ENCODE measurements at places on chromosomes 16 and 17.

- DNase-seq: no peak
These were observed 60.7 kb upstream of the GRIN2A start for GRCh38 chr16:10242916-10243315.

- no peak for DNase-seq
These were observed 620 bp downstream of the SAMD14 start for GRCh38 chr17:50129353-50129727.

DNA sequence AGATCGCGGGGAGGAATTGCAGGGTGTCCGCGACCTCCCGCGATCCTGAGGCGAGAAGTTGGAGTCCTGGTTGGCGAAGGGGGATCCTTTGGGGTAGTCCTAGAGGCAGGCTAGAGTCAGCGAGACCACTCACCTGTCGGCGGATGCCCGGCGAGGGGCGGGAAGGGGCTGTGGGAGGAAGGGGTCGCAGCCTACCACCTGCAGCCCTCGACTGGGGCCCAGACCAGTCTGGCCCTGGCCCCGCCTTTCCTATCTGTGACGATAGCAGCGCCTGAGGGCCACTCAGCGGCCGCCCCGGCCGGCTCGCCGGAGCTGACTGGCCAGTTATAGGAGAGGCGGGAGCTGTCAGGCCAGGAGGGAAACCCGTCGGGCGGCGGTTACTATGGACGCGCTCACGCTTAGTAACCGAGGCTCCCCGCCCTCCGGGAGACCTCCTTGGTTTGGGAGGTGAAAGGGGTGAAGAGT lies at the start of gene TEKT3:
Gene TEKT3 (minus strand): TSS at position 213 of the 465 bp plus-strand sequence. CDS start 10,012 bp downstream, outside the sequence.
- DNase-seq: no peak

- DNase-seq: no peak
These were observed 57.4 kb upstream of the MRTFB start for GRCh38 chr16:14013571-14014283.

DNA sequence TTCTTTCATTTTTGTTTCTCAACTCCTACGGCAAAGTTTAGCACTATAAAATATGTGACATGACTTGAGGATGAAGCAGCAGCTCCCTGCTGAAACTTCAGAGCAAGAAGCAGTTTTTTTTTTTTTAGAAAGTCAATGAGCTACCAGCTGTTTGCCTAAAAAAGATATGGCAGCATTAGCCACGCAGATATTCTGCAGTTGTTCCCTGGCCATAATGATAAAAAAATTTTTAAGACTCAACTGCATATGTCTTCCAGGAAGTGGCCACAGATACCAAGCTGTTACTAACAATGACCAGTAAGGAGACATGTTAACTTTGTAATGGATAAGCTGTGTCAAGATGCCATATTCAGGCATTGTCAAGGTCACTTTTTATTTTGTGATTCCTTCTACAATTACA lies 319.6 kb upstream of the CDH11 start:
- DNase-seq: no peak

- no peak for DNase-seq
These were observed 219.9 kb upstream of the NLRP1 start for GRCh38 chr17:5804251-5804650.

DNA sequence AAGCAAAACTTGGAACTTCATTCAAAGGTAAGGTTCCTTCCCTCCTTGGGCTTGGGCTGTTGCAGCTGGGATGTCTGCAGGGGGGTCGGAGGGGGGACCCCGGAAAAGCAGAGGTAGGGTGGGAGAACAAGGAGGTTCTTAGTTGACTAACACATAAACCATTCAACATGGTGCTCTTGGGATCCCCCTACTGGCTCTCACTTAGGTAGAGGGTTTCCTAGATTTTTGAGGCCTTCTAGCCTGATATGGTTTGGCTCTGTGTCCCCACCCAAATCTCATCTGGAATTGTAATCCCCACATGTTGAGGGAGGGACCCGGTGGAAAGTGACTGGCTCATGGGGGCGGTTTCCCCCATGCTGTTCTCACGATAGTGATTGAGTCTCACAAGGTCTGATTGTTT lies 93.9 kb downstream of the RGS9 start:
- DNase-seq: no peak

GRCh38 chr16:66146798-66147197 lies 219.7 kb upstream of the CDH5 start:
- DNase-seq: no peak

- no peak for DNase-seq
These were observed 20.5 kb downstream of the CDC42EP4 start for GRCh38 chr17:73291260-73291801.

DNA sequence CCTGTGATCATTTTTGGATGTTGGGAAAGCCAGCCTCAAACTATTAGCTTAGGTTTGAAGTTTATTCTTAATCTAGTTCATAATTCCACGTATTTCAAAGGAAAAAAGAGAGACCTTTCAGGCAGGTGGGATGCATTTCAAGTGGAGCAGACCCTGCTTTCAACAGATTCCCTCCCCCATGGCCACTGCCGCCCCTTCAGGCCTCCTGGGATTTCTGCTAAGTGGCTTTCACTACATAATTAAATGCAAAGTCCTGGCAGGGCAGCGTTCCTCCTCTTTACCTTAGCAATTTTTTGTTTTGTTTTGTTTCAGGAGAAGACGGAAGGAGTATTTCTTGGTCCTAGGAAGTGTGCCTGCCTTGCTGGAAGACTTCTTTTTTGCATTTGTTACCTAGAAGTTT lies 36.6 kb downstream of the MAF start:
- DNase-seq: no peak

DNA sequence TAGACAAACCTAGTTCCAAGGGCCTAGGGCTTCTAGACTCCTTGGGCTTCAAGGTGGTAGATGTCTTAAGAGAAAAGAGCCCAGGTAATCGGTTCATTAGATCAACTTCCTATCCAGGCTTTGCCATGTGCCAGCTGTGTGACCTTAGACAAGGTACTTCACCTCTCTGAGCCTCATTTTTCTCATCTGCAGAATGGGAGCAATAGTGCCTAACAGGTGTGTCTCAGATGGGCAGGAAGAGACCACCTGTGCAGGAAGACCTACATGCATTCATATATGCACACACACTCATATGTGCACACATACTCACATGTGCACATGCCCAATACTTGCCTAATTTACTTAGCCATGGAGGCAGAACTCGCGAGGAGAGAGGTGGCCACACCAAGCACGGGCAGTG lies 15.7 kb downstream of the SLC12A3 start:
- no peak for DNase-seq

DNA sequence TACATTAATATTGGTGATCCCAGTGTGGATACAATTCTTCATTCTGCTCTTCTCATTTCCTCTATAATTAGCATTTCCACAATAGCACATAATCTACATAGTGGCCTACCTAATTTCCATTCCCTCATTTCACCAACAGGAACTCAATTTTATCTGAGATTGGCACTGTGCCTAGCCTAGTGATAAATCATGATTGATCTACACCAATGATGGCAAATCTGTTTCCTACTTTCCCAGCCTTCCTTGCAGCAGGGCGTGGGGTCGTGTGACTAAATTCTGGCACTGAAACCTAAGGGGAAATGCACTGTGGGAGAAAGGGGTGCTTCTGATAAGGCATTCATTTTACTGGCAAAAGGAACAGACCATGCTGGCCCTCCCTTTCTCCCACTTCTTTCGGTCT lies 66.6 kb upstream of the TOM1L1 start:
- DNase-seq: no peak

DNA sequence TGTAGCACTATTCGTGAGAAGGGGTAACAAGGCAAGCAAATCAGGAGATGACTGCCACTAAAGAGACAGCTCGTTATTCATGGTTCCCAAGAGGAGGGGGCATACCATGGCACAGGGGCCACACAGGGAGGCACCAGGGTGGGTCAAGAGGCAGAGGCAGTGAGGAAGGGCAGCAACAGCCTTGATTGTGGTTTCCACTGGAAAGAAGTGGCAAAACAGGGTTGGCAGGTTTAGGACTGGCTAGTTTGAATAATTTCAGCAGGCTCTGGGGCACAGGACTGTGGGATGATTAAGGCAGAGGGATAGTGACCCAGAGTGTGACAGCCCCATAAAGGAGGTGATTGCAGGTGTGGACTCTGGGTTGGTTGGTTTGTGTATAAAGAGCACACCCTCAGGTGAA lies 188.9 kb downstream of the CBLN1 start:
- DNase-seq: no peak

GRCh38 chr17:36475346-36475970 lies 11.0 kb upstream of the ZNHIT3 start:
- no peak for DNase-seq

- no peak for DNase-seq
These were observed 8.4 kb upstream of the HSBP1 start for GRCh38 chr16:83799336-83799735.

DNA sequence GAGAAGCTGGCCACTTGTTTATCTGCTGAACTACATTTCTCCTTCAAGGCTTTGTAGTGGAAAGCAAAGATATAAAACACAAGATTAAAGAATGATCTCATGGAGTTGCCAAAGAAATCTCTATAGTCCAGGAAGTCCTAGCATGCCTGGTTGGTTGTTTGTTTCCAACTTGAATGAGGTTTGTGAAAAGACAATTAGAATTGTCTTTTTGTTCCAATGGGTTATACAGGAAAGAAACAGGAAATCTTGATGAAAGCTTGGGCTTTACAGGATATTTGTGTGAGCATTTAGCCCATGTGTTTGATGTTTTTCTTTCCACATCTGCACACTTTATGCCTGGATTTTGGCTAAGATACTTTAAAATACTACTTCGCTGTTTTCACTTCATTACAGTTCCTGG lies 273.4 kb downstream of the CEP112 start:
- DNase-seq: no peak

DNA sequence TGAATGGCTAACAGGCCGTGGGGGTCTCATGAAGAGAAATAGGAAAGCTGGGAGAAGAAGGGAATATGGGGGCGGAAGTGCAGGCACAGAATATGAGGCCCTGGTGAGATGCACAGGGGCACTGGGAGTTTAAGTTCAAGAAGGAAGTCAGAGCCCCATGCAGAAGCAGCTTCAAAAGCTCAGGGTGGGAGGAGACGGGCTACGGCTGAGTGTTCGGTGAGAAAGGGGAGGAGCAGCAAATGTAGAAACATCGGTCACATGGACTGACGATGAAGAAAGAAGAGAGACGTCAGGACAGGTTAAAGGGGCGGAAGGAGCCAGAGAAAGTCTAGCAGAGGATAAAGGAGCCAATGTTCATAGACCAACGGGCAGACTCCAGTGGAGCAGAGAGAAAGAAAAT lies 204.5 kb upstream of the ZFHX3 start:
- no peak for DNase-seq

GRCh38 chr16:49598383-49599170 lies 225.0 kb downstream of the C16orf78 start:
- no peak for DNase-seq

DNA sequence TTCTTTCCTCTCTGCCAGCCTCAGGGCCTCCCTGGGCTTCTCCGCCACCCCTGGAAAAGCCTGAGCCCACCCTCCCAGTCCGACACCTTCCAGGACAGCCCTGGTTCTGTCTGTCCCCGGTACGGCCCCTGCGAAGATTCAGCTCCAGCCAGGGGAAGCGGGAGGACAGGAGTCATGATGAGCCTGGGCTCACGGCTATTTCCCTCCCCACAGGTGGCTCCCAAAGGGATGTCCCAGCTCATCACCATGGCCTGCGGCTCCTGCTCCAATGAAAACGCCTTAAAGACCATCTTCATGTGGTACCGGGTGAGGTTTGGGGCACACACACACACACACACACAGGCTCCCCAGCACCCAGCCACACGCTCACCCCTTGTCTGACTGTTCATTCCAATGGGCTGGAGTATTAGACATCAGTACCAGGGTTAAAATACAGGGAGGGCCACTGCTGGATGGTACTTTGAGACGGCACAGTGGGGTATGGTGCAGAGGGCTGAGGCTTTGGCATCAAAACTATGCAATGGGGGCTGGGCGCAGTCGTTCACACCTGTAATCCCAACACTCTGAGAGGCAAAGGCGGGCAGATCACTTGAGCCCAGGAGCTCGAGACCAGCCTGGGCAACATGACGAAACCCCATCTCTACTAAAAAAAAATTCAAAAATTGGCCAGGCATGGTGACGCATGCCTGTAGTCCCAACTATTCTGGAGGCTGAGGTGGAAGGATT lies 32.8 kb downstream of the TMEM186 start:
- DNase-seq: no peak

- DNase-seq: no peak
These were observed 65.1 kb downstream of the NUP93 start for GRCh38 chr16:56795011-56795410.

DNA sequence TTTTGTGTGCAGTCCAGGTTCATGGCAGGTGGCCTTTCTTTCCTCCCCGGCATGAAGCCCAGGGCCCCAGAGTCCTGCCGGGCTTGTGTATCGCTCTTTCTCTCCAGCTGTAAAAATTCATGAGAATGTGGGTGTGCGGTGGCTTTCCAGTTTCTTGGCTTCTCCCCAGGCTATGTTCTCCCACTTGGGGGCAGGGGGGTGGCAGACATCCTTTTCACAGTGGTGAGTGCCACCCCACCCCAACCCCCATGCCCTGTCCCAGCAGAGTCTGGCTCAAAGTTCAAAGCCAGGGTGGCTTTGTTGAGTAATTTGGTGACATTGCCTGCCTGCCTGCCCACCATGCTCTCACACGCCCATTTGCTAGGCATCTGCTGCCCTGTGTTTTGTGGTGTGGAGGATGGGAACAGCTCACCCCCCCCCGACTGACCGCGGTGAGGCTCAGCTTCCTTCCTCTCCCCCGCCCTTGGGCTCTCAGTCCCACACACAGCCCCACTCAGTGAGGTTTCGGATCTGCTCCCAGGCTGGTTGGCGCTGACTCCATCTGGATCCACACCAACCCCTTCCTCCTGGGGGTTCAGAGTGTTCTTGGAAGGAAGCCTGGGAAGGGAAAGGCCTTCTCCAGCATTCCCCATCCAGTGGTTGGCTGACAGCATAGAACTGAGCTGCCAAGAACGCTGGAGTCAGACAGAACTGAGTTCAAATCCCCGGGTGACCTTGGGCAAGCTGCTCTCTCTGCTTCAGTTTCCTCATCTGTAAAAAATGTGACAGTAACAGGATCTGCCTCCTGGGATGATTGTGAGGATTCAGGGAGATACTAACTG lies 36.0 kb downstream of the CHD9 start:
- DNase-seq: no peak

- DNase-seq: no peak
These were observed 561 bp downstream of the CCDC47 start for GRCh38 chr17:63772801-63773271.

DNA sequence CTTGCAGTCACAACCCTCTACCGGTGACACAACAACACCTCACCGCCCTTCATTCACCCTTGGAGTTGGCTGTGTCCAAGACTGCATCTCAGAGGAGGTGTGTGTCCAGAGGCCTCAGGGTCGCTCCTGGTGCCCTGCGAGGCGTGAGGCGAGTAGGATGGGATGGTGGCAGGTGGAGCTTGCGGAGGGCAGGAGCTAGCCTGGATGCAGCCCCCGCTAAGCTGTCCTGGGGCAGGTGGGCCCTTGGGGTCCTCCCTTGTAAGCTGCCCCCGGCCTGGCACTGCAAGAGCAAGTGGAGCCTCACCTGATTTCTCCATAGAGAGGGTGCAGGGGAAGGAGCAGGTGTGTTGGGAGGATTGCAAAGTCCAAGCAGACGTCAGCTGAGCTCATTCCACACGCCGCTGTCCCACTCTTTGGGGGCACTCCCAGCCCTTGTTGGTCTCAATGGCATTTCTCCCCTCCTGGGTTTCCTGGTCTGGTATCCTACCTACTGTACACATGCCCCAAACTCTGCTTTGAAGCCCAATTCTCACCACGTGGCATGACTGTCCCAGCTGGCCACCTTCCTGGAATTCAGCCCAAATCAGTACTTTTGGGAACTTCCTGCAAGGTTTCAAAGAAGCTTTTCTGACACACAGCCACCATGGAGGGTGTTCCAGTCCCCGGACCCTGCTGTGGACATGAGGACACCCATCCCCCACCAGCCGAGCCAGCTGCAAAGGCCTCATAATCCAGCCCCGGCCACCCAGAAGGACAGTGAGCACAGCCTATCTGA lies 18.1 kb upstream of the ICAM2 start:
- DNase-seq: no peak

GRCh38 chr17:19763416-19763815 lies 15.3 kb upstream of the ALDH3A1 start:
- DNase-seq: no peak
